ENCODE measurements at places on chromosomes 1 and 21.
A peak's percentile ranks its signal among the peaks of the same experiment; 100 is the strongest.

DNA sequence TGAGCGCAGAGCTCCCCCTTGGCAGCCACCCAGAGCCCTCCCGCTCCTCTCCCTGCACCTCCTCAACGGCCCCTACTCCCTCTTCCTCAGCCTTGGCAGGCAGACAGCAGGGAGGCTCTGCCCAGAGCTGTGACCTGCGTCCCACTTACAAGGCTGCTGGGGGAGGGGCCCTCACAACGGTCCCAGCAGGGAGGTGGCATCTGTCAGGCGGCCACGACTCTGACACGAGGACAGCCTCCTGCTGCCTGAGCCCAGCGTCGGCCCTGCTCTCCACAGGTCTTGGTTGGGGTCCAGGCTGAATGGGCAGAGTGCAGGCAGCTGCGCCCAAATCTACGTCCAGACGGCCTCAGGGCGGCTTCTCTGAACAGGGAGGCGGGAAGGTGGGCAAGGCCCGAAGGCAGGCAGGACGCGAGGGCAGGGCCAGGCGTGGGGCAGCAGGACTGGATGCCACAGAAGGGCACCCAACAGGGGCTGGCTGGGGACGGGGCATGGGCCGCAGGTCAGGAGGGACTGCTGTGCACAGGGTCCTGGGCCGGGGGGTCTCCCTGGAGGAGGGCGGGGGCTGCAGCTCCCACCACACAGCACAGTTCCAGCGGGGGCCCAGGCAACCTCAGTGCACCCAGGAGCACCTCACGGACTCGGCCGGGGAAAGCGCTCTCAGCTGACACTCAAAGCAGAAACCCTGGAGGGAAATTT lies 7.5 kb downstream of the SLC19A1 start:
- H3K27me3 ChIP-seq, result no peaks in the 10 kb centered on the region
- peaks cover 48% of the 10 kb centered on the region for H3K36me3 ChIP-seq
- H3K4me3 ChIP-seq, result peak overlapping the region; percentile 22
- peak overlapping the region; percentile 88 for H3K27ac ChIP-seq
- peaks cover 44% of the 10 kb centered on the region for H3K4me1 ChIP-seq

GRCh38 chr21:45875416-45875760 lies 106.2 kb upstream of the COL6A1 start:
- no peak overlapping the region for H3K4me3 ChIP-seq
- no peak overlapping the region for H3K27ac ChIP-seq
- no peaks in the 10 kb centered on the region for H3K36me3 ChIP-seq
- no peak for DNase-seq
- peaks cover 55% of the 10 kb centered on the region for H3K27me3 ChIP-seq

DNA sequence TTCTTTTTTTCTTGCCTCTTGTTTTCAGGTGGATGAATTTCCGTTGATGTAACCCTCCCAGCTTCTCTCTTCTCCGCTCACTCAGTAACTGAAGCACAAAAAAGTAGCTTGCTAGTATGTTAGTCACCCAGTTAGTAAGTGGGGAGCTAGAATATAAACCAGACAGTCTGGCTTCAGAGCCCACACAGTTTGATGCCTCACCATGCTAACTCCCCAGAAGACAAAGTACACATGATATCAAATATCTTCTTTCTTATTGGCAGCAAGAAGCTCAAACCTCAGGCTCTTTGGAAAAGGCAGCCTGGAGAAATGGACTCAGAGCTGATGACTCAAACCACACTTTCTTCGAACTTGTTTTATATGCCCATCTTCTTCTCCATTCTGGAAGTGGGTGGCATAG lies 187.5 kb upstream of the PLXNA2 start:
- DNase-seq, result no peak
- H3K4me1 ChIP-seq, result no peaks in the 10 kb centered on the region
- no peaks in the 10 kb centered on the region for H3K36me3 ChIP-seq
- no peaks in the 10 kb centered on the region for H3K27me3 ChIP-seq

- H3K27me3 ChIP-seq, result no peaks in the 10 kb centered on the region
- H3K27ac ChIP-seq, result no peak overlapping the region
- DNase-seq, result no peak
- peaks cover 34% of the 10 kb centered on the region for H3K36me3 ChIP-seq
These were observed 48.9 kb downstream of the YARS1 start for GRCh38 chr1:32768110-32768850.

GRCh38 chr1:156795787-156796186 lies 20.9 kb downstream of the SH2D2A start:
- no peaks in the 10 kb centered on the region for H3K4me1 ChIP-seq
- H3K27ac ChIP-seq, result no peak overlapping the region
- no peak overlapping the region for H3K4me3 ChIP-seq
- no peaks in the 10 kb centered on the region for H3K27me3 ChIP-seq
- peaks cover 100% of the 10 kb centered on the region for H3K36me3 ChIP-seq
- no peak for DNase-seq
